ENCODE measurements at places on chromosomes 11 and 22.

GRCh38 chr11:69446108-69446507, 35.4 kb upstream of the LINC01488 start:
- DNase-seq, result no peak

GRCh38 chr11:65552388-65552951, 5.7 kb downstream of the LTBP3 start:
- DNase-seq, result no peak

- peak; percentile 78 for DNase-seq
These were observed 292.2 kb downstream of the ST3GAL4 start for GRCh38 chr11:126647735-126648134.

- DNase-seq, result no peak
These were observed 6.9 kb downstream of the RAB3IL1 start for GRCh38 chr11:61910187-61911127.

DNA sequence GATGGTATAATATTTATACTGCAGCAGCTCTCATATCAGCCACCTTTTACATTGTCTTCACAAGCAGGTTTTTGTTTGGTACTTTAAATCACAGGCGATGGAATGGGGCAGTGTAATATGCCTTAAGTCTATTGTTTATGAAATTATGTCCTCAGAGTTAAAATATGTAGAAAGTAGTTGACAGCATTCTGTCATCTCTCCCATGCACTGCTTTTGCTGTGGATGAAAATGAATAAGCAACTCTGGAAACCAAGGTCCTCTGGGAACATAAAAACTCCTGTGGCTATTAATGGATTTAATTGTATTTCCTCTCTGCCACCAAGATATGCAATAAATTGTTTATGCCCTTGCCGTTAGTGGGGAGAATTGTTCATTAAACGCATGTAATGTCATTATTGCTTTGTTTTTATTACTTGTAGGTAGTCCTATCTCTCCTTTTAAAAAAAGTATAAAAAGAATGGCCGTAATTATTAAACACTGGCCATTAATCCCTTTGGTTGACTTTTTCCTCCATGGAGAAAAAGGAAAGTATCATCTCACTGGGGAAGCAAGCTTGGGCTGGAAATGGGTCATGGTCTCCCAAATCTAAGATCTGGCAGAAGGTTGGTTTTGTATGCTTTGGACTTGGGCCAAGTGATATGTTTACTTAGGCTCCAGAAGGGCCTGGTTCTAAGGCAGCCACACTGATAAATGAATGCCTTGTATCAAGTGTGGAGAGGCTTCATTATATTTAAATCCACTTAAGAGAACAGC, 13.1 kb downstream of the PACS1 start:
- DNase-seq, result no peak

DNA sequence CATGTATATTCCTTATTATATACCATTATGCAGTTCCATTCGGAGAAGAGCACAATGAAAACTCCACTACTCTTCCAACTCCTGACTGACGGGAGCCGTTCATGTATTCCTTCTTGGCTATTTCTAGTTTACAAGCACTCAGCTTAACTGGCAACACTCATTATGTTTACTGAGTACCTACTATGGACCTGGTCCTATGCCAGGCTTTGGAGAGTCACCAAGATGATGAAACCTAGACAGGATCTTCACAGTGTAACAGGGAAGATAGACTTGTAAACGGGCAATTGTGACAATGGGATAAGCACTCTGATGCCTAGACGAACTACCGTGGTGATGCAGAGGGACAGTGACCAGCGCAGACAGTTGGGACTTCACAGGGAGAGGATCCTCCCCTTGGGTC, 22.3 kb upstream of the ST3GAL4 start:
- DNase-seq, result no peak

- DNase-seq, result no peak
These were observed 36.2 kb downstream of the SERPINH1 start for GRCh38 chr11:75598264-75598663.

Measured in islet precursor cell (in vitro differentiated cells).